ENCODE measurements at places on chromosomes 13 and 19. TPM values are rescaled to one million over a fixed set of nuclear protein-coding genes. Genes with fewer than 3 reads are reported as not detected.

Gene MYBPC2
- not detected for total RNA-seq

Gene ZNF567
- total RNA-seq: 5.3 TPM

Gene CD33
- total RNA-seq: not detected

Gene GARIN5A
- not detected for total RNA-seq

GRCh38 chr13:20408181-20408580, 117.5 kb downstream of the CRYL1 start:
- DNase-seq: no peak

DNA sequence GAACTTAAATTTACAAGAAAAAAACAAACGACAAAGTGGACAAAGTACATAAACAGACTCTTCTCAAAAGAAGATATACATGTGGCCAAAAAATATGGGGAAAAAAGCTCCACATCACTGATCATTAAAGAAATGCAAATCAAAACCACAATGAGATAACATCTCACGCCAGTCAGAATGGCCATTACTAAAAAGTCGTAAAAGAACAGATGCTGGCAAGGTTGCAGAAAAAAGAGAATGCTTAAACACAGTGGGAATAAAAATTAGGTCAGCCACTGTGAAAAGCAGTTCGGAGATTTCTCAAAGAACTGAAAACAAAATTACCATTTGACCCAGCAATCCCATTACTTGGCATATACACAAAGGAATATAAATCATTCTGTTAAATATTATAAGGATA, 132.7 kb downstream of the UGGT2 start:
- DNase-seq: no peak

DNA sequence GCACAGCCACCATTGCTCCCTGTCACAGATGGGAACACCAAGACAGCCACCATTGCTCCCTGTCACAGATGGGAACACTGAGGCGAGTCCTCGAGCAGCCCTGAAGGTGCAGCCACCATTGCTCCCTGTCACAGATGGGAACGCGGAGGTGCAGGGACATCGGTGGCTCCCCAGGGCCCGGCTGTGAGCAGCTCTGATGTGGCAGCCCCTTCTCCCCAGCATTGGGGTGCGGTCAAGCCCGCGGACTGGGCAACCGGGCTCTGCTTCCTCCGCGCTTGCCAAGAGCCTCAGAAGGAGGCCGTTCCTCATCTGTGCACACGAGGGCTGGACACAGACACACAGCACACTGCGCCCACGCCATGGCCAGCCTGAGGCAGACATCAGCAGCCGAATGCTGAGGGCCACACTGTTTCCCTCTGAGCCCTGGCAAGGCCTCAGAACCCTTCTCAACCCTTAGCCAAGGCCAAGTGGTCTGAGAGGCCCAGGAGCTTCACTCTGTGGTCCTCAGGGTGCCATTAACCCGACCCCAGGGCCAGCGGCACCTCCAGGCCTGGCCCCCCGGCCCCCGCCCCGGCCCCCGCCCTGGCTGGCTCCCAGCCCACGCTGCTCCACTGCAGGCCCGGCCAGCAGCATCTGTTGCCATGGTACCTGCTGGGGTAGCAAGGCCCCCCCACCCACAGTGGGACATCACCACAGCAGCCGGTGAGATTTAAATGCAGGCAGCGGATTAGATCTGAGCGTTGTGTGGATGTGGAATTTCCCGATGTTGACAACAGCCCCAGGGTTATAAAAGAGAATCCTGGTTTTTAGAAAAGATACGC, 18.4 kb downstream of the C2CD4C start:
- DNase-seq: no peak

DNA sequence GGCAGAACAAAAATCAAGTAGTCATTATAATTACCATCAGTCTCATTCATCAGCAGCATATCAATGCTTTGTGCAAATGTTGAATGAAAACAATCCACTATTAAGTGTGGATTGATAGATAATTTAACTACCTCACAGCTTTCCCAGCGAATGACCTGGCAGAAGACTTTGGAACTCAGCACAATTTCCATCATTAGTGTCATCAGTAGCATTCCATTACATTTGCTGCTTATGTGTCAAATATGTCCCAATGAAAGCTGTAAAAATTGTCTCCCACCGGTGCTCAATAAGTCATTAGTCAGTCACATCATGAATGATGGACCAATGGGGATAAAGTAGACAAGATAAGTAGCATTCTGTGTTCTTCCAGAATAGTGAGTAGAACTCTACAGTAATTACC, 1513.5 kb upstream of the PRR20A start:
- DNase-seq: no peak

DNA sequence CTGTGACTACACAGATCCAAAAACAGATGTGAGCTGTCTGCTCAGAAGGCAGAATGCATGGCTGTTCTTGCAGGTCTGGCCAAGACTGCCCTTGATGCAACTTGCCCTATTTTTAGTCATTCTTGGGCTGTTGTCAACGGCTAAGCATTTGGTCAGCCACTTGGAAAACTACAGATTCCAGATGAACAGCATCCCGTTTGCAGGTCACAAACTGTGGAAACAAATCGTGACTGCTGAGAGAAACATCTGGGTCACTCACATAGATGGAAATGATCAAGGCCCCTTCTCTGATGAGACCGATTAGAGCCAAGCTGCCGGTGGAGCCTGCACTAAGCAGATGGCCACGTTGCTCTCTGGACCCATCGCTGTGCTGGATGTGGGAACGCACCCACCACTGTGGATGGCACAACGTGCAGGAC, 15.4 kb upstream of the METTL21C start:
- DNase-seq: no peak

- no peak for DNase-seq
Measured at GRCh38 chr19:5397804-5398692, 57.2 kb upstream of the ZNRF4 start.

DNA sequence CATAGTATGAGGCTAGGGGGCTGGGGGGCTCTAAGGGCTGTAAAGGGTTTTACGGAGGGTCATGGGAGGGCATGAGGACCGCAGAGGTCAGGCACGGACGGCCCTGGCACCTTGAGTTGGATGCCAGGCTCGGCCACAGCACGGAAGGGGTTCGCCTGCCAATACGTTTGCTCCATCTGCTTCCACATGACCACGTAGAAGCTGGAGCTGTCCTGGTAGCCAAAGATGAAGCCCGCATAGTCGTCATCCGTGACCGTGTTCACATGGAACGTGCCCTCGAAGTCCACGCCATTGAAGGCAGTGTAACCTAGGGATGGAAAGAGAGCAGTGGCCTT, 6.4 kb downstream of the COMP start:
- no peak for DNase-seq

- DNase-seq: no peak
Measured at GRCh38 chr19:38527466-38528136, 90.2 kb downstream of the MAP4K1 start.
